ENCODE measurements at places on chromosomes 5 and 9. TPM values are rescaled to one million over a fixed set of nuclear protein-coding genes. Genes with fewer than 3 reads are reported as not detected.

Gene LRRC14B
- total RNA-seq: not detected

Gene LPAR1
- 95.9 TPM for total RNA-seq

Gene PCA3
- 0.07 TPM for total RNA-seq

Gene DOCK2
- 1.5 TPM for total RNA-seq

Gene CCDC69
- total RNA-seq: 0.65 TPM

Gene NFIB
- 39.1 TPM for total RNA-seq

Gene PCDHA12
- 0.33 TPM for total RNA-seq

Gene TSLP
- total RNA-seq: 3.2 TPM

Gene SOHLH1
- total RNA-seq: not detected

Data from smooth muscle cell of the pulmonary artery (primary cell).